T47D (cell line): ENCODE measurements at places on chromosomes 4 and X.

GRCh38 chr4:32436816-32437215, 1716.6 kb downstream of the PCDH7 start:
- DNase-seq: no peak

DNA sequence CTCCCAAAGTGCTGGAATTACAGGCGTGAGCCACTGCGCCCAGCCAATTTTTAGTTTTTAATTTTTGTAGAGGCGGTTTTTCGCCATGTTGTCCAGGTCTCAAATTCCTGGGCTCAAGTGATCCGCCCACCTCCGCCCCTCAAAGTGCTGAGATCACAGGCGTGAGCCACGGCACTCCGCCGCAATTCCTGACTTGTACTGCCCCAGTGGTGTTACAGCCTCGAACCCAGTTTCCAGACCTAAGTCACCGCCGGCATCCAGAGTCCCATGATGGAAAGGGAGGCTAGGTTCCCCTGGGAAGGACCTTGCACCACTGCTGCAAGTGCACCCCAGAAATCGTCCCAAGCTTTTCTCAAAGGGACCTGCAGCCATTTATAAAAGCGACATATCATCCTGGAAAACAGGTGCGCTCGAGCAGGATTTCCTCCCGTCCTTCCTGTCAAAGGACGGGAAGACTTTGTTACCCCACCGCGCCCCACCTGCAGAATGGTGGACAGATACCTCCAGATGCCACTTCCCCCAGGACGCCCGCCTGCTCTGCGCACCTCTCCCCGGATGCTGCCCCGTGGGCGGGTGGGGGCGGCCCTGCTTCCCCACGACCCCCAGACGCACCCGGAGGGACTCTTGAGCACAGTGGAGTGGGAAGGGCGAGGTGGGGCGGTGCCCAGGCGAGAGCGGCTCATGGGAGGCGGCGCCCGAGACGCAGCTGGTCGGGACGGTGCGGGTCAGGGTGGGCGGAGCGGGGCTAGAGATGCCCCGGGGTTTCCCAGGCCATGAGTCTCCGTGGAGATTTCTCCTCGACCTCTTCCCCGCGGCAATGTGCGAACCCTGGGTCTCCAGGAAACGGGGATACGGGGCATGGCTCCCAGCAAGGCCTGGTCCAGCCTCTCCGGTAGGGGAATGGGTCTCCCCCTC, 947 bp upstream of the RPL10 start:
- DNase-seq: no peak

- DNase-seq: no peak
Measured at GRCh38 chr4:48910511-48910910, 3.9 kb upstream of the OCIAD2 start.

DNA sequence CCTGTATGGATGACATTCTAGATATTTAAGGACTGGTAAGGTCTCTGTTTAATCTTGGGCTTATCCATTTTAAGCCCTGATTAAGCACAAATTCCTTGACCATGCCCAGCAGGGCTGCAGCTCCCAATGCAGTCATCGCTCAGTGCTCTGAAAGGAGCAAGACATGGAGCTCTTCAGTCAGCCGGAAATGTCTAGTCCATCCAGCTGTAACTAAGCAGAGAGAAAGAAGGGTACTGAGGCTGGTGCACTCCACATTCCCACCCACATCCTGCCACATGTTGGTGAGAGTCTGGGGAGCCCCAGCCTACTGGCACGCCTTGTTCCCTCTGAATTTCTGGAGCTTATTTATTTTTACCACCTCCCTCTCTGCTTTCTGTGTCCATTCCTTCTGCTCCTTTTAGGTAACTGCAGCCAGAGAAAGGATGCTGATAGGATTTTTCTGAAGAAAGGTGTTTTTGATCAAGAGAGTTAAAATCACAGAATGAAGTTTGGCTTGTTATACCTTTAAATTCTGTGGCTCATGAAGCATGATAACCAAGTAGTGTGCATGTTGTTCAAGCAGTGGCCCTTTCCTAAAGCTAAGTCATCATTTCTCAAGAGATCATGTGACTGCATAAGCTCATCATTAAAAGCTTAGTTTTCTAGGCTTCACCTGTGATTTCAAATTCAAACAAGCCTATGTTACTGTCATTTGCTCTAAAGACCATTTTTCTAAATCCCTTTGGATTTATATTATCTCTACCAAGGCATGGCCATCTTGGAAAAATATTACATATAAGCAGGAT, 74.0 kb downstream of the GALNT7 start:
- no peak for DNase-seq

GRCh38 chr4:168387091-168387490, 68.5 kb upstream of the DDX60 start:
- no peak for DNase-seq

DNA sequence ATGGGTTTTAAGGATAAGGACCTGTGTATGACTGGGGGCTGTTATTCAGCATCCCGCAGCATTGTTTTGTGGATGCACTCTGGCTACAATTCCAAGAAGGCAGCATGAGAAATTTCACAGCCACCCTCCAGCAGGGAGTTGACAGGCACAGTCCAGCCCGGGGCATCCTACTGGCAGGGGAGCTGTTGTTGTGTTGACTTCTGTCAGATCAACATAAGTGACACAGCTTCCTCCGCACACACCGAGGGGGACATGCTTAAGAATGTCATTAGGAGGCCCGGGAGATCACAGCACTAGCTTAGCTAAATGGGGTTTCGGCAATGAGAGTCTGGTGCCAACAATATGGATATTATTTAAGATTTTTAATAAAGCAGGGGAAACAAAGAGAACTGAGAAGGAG, 326.5 kb downstream of the ASMT start:
- no peak for DNase-seq

DNA sequence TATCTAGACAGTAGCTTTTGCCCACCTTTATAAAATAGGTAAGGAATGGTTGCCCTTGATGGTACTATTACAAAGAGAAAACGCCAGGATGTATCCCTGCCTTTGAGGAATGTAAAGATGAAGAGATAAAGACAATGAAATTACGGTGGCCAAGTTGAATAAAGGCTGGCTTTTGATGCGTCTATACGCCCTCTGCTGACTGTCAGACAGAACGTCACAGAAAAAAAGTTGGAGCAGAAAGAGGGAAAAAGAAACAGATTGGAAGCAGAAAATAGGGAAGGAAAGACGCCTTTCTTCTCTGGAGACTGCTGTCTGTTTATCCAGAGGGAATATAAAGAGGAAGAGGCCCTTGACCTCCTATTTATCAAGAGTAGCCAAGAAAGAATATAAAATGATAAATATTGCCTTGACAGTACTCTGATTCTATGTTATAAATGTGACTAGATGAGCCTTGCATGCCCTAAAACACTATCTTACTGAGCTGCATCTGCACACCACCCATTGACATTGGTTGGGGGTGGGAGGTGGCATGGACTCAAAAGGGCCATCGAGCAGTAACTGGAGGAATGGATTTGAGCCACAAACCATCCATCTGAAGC, 30.6 kb downstream of the PCDH19 start:
- no peak for DNase-seq

- no peak for DNase-seq
Measured at GRCh38 chrX:1330605-1331004, 6.0 kb upstream of the IL3RA start.

GRCh38 chr4:92172203-92172602, 131.6 kb upstream of the GRID2 start:
- DNase-seq: no peak

DNA sequence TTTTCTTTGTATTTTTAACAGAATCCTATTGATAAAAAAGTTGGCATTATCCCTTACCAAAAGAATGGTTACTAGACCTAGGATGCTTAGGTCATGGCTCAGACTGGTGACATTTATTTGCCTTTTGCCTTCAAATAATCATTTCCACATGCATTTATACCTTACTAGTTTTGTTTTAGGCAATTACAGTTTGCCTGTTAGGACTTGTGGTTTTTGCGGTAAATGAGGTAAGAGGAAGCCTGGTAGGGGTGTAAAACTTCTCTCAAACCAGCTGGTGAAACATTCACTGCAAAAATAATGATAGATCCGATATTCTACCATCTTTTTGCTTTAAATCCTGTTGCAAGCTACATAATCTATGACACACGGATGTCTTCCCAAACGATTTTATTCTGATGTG, 12.1 kb downstream of the LAMP2 start:
- DNase-seq: no peak

- DNase-seq: no peak
Measured at GRCh38 chr4:165931741-165932140, 58.7 kb downstream of the TLL1 start.

DNA sequence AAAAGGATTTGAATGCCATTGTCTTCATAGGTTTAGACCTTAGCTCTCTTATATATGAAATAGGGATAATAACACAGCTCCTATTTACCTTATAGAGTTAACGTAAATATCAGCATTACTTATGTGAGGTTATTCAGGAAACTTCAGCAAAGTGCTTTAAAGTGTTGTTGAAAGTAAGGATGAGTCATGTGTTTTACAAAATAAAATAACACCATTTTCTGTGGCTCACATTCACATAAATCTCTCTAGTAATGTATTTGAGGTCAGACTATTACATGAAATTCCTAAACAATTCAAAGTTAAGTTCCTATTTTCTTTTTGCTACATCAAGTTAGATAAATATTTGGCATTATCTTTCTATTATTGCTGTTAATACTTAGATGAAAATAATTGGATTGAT, 2.9 kb downstream of the GNRHR start:
- no peak for DNase-seq

DNA sequence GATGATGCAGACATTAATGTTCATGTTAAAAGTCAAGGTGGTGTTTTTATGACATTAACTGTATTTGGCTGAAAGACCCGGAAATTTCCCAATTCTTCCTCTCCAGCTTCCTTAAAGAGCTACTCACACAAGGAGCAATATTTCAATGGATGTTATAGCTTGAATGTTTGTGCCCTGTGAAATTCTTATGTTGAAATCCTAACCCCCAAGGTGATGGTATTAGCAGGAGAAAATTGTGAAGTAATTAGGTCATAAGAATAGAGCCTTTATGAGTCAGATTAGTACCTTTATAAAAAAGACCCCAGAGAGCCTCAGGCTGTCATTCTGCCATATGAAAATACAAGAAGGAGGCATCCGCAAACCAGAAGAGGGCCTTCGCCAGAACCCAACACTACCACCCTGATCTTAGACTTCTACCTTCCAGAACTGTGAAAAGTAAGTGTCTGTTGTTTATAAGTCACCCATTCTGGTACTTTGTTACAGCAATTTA, 3.6 kb downstream of the TLR1 start:
- no peak for DNase-seq

DNA sequence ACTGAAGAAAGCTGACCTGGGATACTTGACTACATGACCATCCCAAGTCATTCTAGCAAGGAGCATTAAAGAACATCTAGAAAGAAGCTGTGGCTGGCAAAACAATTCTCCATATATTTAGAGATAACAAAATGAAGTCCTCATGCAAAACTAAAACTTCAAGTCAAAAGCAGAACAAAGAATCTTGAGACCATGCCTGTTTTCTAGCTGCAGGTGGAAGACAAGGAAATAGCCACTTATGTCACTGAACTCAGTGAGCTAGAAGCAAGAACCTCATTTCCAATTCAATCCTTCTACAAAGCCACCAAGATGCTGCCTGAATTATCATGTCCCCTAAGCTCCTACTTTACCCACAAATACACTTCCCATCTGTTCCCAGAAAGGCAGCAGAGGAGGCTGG, 13.8 kb downstream of the USP46 start:
- no peak for DNase-seq

GRCh38 chrX:13533726-13534125, 35.7 kb upstream of the EGFL6 start:
- peak; percentile 29 for DNase-seq

DNA sequence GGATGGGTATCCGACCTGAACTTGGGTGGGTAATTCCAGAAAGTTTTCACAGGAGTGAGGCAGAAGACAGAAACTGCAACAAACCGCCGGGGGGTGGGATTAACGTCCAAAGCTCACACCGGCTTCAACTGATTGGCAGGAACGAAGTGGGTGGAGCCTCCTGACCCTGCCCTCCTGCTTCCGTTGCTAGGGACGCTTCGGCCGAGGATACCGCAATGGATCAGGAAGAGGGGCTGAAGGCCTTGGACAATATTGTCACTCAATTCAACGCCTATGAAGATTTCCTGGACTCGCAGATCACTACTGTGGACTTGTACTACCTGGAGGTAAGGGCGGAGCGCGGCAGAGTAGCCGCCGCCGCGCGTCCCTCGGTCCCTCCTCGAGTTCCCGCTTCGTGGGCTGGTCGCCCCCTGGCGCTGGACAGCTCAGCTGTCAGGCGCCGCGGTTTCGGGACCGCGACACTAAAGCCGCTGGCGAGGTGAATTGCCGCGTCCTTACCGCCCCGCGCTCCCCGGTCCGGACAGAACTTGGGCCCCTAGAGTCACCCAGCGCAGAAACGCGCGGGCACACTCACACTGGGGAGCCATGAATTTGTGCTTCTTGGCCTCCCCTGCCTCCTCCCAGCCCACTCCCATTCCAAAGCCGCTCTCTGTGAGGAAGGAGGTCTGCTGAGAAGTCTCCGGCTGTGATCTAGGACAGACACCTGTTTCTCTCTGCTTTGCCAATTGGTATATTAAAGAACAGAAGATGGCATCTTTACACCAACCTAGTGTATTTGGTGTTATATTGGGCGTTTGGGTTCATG, at the start of gene CFAP299:
CFAP299 (plus strand) TSS at position 177 of the 805 bp plus-strand sequence.
- no peak for DNase-seq

DNA sequence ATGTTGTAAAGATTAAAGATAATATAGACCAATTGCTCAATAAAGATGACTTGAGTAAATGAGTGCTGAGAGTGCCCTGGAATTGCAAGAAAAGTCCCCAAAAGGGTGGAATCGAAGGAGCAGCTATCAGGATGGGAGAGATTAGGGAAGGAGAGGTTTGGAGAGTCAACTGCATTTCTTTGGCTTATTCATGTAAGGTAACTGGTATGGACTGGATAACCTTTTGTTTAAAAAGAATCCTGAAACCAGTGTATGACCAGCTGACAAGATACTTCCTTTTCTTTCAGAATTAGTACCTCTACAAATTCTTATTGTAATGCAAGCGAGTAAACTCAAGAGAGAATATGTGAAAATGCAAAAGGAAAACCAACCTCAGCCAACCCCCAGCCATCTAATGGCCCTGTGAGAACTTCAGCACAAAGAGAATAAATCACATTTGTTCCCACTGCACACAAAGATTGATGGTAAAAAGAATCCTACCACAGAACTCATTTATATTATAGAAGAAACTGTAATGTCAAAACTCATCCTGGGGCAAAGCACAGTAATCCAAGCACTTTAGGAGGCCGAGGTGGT, 24.5 kb upstream of the SPP1 start:
- DNase-seq: no peak

DNA sequence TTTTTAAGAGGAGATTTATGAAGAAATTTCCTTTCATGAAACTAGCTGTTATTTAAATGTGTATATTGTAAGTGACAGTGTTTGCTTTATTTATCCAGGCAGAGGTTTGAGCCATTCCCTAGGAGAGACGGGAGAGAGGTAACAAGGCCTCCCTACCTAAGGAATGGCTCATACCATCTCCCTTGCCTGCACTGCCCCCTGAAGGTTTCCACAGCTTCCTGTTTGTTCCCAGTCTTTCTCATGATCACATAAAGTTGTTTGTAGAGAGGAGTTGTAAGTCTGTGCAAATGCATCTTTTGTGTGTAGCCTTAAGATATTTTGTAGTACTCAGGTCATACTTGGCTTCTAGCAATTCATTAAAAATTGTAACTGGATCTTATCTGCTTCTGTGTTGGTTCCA, 1504.5 kb upstream of the PCDH10 start:
- DNase-seq: peak; percentile 54
